ENCODE measurements at places on chromosomes 5 and 9.

DNA sequence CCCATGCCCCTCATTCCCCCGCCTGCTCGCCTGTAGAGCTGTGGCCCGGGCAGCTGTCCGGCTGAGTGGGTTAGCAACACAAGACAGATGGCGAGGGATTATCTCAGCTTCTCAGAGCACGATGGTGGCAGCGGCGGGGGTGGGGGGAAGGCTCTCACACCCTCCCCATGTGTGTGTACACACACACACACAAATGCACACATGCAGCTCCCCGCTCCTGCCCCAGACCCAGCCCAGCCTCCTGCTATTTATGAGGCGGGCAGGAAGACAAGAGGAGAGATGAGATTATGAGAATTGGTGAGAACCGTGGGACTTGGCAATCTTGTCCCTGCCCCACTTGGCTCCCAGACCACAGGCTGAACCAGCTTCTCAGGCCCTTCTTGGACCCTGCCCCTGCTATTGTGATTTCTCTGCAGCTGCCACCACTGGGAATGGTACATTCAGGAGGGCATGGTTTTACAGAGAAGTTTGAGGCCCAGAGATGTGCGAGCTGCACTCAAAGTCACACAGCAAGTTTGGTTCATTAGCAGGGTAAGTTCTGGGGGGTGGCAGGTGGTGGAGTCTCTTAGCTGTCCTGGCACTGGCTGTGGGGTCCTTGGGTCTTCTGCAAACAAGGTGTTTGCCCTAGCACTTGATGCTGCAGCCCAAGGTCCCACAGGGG, 51.0 kb upstream of the PSD2 start:
- DNase-seq, result no peak

GRCh38 chr5:173707392-173707791, 90.9 kb upstream of the BOD1 start:
- no peak for DNase-seq

DNA sequence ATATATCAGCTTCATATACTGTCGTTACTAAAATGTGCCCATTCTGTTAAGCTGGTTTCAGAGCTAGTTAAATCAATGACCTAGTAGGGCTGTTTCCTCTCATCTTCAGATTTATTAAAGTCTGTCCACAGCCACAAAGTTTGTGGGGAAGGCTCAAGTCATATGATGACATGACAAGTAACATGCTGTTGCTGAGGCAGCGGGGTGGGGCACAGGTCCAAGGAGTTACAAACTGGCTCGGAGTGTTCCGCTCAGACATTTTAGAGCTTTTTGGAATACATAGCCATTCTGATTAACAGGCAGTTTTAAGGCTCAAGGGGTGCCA, 2.7 kb upstream of the ANP32B start:
- no peak for DNase-seq

GRCh38 chr9:72586388-72587130, 65.2 kb downstream of the TMC1 start:
- no peak for DNase-seq

DNA sequence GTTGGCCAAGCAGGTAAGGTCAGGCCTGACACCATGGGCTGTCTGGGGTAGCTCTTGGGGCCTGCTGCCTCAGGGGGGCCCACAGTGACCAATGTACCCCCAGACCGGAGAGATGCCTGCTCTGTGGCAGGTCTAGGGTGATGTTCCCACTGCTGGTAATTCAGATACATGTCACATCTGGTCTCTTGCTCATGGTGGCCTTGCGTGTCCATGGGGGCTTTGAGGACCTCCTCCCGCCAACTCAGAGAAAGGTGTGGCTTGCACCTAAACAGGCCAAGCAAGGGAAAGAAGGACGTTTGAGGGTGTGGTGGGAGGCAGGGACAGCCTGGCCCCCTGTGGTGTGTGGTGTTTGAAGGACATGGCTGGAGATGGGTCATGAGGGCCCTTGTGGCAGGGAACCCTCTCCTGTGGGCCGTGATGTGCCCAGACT, 75.2 kb downstream of the PHF2 start:
- DNase-seq, result no peak

DNA sequence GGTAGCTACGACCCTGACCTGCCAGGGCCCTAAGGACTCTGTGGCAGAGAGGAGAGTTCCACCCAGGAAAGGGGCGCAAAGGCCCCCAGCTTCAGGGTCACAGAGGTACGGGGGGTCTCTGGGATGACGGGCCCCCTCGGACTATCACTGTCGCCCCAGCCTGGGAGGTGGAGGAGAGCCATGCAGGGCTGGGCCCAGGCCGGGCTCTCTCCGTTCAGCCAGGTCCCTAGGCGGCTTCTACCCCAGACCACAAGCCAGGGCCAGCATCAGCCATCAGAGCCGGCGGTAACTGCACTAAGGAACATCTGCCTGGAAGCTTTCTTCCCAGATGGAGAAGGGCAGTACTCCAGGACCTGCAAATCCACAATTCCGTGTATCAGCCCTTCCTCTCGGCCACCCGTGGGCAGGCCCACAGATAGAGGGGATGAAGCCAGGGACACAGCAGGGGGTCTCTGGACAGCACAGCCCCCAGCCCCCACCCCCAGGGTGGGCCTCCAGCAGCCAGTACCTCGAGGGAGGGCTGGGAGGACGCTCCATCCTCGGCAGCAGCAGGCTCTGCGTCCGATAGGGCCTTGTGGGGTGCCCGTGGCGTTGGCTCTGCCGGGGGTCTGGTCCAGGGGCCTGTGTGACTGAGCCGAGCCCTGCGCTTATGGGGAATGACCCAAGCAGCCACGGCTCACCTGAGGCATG, 38.4 kb downstream of the NACC2 start:
- no peak for DNase-seq

GRCh38 chr9:89792189-89793123, 187.6 kb downstream of the GADD45G start:
- no peak for DNase-seq

- DNase-seq, result no peak
Measured at GRCh38 chr5:155826611-155827507, 500.1 kb upstream of the SGCD start.

DNA sequence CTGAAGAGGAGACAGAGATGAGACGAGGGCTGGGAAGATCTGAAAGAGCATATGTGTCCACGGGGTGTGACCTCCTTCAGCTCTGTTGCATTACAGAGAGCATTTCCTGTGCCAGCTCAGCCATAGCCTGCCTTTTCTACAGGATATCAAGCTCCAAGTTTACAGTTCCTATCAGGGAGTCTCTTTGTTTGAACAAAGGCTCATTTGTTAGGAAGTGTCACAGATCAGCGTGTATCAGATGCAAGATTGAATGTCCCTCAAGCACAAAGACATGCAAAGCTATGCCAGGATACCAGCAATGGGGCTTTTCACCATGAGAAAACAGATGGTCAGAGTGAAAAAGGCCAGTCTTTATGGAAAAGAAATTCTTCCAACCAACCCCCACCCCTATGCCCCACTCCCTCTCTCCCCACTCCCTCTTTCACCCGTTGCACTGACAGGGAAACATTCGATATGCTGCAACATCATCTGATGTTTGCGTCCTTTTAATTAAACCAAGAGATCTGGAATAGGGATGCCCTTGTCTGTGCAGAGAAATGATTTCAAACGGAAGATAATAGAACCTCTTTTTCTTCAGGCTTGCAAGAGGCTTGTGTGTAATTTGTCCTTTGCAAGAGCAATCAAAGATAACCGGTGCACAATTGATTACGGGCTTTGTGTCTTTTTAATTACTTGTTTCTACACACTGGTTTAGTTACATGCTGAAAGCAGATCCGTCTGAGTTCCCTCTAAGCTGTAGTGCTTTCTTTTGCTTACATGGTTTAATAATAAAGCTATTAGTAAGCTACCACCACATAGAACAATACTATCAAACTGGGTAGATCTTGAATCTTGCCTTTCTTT, 263.1 kb upstream of the RGMB start:
- DNase-seq, result no peak

- DNase-seq, result no peak
Measured at GRCh38 chr9:134313470-134313869, 12.8 kb upstream of the RXRA start.

- DNase-seq, result no peak
Measured at GRCh38 chr5:74367241-74367733, 273.2 kb downstream of the ENC1 start.

GRCh38 chr5:96327722-96328121, 105.3 kb downstream of the PCSK1 start:
- no peak for DNase-seq

GRCh38 chr5:96200641-96201040, 232.4 kb downstream of the PCSK1 start:
- DNase-seq, result no peak

DNA sequence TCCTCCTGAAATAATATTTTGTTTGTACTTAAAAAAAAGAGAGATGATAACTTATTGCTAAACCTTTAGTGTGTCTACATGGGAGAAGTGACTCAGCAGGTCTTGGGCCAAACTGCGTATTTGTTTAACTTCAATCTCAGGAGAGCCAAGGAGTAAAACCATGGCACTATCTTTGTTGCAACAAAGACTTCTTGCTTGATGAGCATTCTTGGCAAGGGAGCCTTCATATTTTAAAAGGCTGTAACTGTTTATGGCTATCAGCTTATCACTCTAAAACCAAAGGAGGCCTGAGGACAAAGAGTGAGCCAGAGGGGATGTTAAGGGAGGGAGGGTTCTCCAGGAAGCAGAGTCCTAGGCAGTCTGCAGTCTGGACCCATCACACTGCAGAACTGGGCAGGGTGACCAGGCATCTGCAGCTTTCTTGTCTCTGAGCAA, 216.2 kb upstream of the S1PR3 start:
- no peak for DNase-seq

DNA sequence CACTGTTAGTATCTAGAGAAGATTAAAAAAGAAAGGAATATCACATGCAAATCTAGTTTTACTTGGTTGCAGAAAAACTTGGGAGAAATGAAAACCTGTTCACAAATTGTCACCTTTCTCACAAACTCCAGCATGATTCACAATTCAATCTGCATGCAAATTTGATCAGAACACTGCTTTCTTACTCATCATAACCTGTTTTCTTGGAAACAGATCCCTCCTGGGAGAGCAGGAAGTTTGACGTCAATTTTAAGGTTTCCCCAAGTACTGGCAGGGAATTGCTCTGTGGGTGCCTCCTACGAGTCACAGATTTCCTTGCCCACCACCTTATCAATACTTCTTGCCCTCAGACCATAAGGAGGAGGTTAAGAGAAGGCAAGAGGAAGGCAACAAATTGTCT, 30.2 kb upstream of the HTR4 start:
- DNase-seq, result no peak

All from iPS DF 19.7 (cell line).